Naive B cell (primary cell): ENCODE measurements at places on chromosomes 11 and 22.

GRCh38 chr11:116513894-116514293 lies 258.9 kb downstream of the BUD13 start:
- no peak for DNase-seq

DNA sequence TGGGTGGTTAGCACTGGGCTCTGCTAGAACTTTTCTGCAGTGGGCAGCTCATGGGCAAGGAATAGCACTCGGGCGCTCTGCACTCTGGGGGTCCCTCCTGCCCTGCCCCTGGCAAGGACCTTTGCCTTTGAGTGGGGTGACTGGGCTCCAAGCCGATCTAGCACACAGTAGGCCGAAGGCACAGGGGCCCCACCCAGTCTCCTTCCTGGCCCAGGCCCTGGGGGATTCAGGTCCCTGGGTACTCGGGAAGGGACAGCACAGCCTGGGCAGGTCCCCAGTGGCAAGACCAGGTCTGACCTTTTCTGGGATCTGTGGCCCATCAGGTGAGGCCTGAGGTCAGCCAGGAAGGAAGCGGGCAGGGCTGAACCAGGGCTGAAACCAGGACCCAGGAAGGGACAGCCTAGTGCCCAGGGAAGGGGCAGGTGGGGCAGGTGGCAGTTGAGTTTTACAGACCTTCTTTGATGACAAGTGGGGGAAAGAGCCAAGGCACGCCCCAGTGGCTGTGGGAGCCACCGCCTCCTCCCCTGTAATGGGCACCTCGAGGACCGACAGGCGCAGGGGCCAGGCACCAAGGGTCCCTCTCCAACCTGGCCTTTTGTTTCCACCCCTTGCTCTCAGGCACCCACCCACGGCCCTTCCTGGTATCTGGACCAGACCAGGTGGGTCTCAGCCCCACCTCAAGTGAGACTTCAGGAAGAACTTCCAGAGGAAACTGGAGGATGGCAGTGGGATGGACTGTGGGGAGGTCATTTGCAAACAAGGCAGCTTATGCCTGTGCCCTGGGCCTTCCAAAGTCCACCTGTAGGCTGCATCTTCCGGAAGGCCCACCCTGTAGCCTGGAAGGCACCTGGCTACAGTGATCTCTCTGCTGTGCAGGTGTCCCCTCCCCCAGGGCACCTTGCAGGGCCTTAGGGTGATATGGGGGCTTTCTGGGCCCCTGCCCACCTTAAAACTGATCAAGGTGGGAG lies 883 bp upstream of the AIFM3 start:
- DNase-seq = no peak

GRCh38 chr22:20798218-20798617 lies 24.3 kb downstream of the SERPIND1 start:
- no peak for DNase-seq

GRCh38 chr22:37525073-37525745 lies 6.0 kb upstream of the CARD10 start:
- DNase-seq = no peak

DNA sequence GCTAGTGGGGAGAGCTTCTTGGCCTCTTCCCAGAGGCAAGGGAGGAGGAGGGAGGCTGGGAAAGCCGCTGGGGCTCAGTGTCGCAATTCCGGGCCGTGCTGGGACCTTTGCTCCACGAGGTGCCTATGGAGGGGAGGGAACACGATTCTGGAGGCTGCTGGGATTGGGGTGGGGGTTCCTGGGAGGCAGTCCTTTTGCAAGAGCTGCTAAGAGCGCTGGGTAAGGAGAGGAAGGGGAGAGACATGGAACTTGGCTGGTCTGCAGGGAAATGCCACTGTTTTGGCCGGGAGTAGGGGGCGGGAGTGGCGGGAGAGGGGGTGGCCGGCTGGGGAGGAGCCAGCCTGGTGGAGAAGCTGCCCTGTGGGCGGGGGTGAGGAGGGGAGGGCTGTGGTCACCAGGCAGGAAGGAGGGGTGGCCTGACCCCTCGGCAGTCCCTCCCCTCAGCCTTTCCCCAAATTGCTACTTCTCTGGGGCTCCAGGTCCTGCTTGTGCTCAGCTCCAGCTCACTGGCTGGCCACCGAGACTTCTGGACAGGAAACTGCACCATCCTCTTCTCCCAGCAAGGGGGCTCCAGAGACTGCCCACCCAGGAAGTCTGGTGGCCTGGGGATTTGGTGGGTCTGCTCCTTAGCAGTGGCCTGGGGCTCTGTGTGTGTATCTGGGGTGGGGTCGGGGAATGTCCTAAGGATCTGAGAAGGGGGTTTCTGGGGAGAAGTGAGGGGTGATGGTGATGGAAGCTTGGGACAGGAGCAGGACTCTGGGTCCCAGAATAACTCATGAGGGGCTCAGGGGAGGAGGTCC lies at the start of gene NR1H3:
Gene NR1H3 (plus strand): TSS at position 480 of the 800 bp plus-strand sequence. CDS start 1,221 bp downstream, outside the sequence.
- no peak for DNase-seq

- no peak for DNase-seq
Observed at GRCh38 chr22:34913826-34914225, 152.1 kb upstream of the ISX start.

- DNase-seq = peak; percentile 2
Observed at GRCh38 chr11:16738947-16739815, 734 bp downstream of the C11orf58 start.

- no peak for DNase-seq
Observed at GRCh38 chr22:39359659-39360195, 9.9 kb downstream of the SYNGR1 start.

DNA sequence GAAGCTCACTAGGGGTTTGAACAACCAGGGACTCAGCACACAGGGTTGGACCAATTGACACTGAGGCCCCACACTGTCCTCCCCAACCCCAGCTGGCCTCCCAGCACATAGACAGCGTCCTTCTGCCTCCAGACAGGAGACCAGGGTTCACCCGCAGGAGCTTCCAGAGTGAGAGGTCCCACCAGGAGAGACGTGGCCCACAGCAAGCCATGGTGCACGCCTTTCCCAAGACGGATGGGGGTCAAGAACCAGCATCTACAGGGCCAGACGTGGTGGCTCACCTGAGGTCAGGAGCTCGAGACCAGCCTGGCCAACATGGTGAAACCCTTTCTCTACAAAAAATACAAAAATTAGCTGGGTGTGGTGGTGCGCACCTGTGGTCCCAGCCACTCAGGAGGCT lies 12.1 kb upstream of the SIGIRR start:
- no peak for DNase-seq

- DNase-seq = no peak
Observed at GRCh38 chr11:71204294-71204693, 48.1 kb downstream of the SHANK2 start.

DNA sequence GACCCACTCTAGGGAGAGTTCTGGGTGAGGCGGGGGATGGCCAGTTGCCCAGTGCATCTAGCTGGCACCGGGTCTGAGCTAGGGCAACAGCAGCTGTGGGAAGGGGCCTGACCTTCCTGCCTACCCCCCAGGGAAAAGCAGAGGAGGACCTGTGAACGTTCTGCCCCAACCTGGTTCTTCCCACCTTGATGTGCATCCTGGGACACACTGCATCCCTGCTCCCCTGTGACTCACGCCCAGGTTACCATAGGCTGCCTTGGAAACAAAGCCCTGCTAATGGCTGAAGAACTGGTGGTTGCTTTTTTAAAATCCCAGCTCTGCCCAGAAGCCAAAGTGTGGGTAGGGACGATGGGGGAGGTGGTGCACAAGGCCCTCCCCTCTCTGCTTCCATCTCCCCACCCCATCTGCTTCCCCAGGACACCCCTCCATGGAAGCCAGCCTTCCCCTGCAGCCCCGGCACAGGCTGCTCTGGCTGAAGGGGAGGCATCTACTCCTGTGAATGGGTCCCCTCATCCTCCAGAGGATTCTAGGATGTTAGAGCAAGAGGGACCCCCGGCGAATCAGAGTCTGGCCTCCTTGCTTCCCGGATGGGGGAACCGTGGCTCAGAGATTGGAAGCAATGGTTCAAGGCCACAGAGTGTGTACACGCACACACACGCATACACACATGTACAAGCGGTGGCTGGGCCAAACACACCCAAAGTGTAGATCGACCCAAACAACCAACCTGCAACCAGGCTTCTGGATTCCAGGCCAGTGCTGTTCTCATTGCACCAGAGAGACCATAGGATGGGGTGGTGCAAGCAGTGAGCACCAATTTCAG lies 7.6 kb upstream of the C11orf96 start:
- DNase-seq = no peak

GRCh38 chr22:45823336-45823735 lies 151.7 kb downstream of the ATXN10 start:
- no peak for DNase-seq

- no peak for DNase-seq
Observed at GRCh38 chr11:121652971-121653370, 200.2 kb upstream of the SORL1-AS1 start.

DNA sequence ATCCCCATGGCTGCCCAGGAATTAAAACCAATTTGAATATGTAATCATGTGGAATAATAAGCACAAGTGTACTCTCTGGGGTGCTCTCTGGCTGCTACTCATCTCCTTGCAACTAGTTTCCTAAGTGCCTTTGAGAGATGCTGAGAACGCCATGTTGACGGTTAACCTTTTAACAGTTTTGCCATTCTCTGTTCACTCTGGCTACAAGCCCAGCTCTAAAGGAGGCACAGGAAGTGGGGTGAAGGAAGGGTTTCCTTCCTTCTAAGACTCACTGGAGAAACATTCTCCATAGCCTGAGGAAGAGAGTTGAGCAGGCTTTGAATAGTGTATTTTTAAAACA lies 122.0 kb upstream of the ZC3H12C start:
- no peak for DNase-seq

GRCh38 chr22:30609260-30610185 lies 2.5 kb downstream of the TCN2 start:
- DNase-seq = no peak

DNA sequence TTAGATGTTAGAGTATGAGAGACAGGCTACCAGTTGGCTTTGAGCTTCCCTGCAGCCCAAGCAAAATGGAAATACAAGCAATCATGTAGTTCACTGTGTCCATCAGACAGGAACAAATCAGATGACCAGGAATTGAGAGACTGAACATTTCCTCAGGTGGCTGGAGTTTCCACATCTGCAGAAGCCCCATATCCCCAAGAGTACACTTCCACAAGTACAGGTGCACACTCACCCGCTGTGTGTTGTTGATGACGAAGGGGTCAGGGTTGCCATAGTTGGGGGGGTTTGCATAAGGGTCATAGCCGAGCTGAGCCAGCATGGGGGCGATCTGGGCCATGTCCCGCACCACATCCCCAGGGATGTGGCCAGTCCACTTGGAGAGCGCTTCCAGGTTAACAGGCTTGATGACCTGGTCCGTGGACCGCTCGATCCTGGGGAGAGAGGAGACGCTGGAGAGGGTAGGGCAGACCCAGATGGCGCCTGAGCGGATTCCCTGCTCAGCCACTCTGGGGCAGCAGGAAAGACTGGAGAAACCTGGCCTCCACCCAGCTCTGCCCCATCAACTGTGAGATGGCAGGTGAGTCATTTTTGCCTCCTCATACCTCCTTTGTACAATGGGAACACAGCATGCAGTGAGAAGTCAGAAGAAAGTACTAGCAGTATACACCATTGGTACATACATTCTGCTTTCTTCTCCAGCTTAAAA lies 23.9 kb upstream of the TFIP11 start:
- DNase-seq = peak; percentile 10

DNA sequence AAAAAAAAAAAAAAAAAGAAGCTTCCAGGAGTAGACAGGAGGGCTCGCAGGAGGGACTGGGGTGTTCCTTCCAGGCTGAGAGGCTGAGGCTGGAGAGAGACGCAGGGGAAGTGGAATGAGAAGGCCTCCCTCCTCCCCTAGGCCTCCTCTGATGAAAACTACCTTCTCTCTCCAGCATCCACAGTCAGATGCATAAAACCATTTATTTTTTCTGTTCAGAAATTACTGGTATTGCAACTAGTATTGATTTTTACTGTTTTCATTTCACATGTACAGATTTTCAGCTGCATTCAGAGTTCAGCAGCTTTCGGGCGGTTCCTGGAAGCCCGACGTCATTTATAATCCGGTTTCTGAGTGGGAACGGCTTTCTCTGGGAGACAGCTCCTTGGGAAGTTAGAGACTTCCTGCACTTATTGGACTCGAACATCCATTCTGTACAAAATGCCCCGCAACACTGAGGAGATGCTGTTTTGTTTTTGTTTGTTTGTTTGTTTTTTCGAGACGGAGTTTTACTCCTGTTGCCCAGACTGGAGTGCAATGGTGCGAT lies 6.9 kb upstream of the NFAM1 start:
- DNase-seq = no peak

- DNase-seq = no peak
Observed at GRCh38 chr11:133834682-133835592, 10.4 kb downstream of the SPATA19 start.

GRCh38 chr11:75480185-75481175 lies 45.3 kb downstream of the GDPD5 start:
- no peak for DNase-seq

GRCh38 chr11:64489831-64490441 lies 101.1 kb upstream of the SLC22A12 start:
- peak; percentile 26 for DNase-seq

GRCh38 chr11:1774886-1775285 lies 11.2 kb upstream of the CTSD start:
- no peak for DNase-seq

GRCh38 chr22:27750584-27751265 lies 50.8 kb downstream of the MN1 start:
- no peak for DNase-seq

- no peak for DNase-seq
Observed at GRCh38 chr11:133399294-133399693, 133.0 kb downstream of the OPCML start.

GRCh38 chr22:37560608-37561211 lies 430 bp downstream of the CDC42EP1 start:
- DNase-seq = no peak

DNA sequence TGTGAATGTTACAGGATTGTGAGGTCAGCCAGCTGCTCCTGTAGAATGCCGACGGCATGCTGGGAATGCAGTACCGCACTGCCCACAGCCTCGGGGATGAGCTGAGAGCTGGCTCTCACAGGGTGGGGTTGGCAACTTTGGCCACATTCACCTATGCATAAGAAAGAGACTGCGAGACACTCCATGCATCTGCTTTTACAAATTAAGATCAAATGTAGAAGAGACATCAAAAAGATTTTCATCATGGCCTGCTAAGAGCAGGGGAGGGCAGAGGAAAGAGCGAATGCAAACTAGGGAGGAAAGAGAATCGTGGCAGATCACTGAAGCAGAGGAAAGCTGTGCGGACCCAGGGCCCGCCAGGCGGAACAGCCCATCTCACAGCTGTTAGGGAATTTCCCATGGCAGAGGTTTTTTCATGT lies 49.8 kb upstream of the SPATA19 start:
- no peak for DNase-seq

GRCh38 chr11:115739878-115740277 lies 235.7 kb upstream of the CADM1 start:
- DNase-seq = no peak
